ENCODE measurements at places on chromosomes 4 and X.

DNA sequence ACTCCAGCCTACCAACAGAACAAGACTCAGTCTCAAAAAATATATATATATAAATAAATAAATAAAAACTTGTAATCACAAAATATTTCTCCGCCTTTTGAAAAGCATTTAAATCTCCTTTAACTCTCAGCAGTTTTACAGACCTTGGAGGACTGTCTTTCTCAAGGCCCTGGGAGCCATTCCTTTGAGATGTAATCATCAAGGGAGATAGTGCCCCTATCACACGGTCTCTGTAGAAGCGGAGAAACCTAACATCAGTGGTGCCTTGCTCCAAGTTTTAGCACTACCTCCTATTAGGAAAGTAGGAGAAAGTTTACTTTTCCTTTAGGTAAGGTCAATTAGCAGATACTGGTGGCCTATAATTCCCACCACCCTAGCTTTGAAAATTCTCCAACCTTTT, 58.5 kb downstream of the ANTXR2 start:
- no peak for DNase-seq

DNA sequence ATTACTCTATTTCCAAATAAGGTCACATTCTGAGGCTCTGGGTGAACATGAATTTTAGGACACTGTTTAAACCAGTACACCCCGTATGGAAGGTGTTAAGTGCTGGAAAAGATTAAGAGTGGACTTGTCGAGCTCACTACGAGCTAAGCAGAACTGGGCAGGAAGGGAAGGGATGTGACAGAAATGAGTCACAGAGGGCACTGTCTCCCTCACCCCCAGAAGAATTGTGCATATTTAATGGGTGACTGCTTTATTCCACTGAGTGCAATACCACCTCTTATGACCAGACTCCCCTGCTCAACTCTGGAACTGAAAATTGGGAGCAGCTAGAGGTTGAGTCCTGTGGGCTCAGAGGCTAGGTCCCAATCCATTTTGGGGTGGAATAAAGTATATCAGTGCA, 187.4 kb upstream of the RPS6KA3 start:
- DNase-seq: no peak

DNA sequence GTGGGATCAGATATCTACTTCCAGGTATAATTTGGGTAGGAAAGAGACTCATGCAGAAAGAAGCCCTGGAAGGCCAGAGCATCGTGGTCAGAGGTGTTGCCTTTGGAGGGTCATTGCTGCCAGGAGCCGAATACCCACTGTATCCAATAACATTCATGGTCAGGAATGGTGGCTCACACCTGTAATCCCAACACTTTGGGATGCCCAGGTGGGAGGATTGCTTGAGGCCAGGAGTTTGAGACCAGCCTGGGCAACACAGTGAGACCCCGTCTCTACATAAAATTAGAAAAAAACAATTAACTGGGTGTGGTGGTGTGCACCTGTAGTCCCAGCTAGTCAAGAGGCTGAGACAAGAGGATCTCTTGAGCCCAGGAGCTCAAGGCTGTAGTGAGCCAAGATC, 10.9 kb upstream of the F11 start:
- DNase-seq: no peak

DNA sequence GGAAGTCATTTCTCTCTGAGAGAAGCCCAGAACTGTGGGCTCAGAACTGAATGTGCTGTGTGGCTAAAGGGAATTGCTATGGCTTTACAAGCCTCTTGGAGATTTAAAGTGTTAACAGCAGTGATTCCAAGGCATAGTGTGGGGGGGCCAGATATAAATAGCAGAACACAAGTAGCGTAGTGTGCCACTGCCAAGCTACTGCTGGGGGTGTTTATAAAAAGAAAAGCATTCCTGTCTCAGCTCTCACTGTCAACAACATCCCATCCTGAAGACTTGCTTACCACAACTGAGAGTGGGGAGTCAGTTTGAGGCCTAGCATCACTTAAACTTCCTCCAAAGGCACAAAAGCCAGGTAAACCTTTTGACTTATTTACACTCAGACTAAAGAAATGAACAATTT, at the start of gene ART3:
Gene ART3, plus strand, starts transcription at position 242 of the 400 bp plus-strand sequence. CDS start 1,181 bp downstream, outside the sequence.
- DNase-seq: no peak

- DNase-seq: no peak
Measured at GRCh38 chrX:38103857-38104812, 97.8 kb downstream of the SYTL5 start.

DNA sequence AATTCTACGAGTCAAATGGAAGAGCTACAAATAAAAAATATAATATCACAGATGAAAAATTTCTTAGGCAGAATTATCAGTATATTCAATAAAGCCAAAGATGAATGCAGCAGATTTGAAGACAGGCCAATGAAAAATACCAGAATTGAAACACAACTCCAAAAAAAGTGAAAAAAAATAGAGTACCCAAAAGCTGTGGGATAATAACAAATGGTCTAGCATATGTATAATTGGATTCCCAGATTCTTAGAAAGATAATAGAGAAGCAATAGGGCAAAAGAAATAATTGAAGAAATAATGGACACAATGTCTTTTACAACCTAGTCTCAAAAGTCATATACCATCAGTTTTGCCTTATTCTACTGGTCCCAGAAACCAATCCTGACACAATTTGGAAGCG, 4.4 kb downstream of the ANAPC10 start:
- DNase-seq: no peak

- DNase-seq: no peak
Measured at GRCh38 chr4:145177906-145178538, 2.4 kb downstream of the OTUD4 start.

GRCh38 chr4:152534541-152535359, 1.1 kb downstream of the FBXW7 start:
- DNase-seq: no peak

- no peak for DNase-seq
Measured at GRCh38 chrX:105314458-105314857, 94.0 kb upstream of the TEX13A start.

GRCh38 chr4:73707918-73708577, 32.3 kb upstream of the CXCL8 start:
- peak; percentile 58 for DNase-seq

DNA sequence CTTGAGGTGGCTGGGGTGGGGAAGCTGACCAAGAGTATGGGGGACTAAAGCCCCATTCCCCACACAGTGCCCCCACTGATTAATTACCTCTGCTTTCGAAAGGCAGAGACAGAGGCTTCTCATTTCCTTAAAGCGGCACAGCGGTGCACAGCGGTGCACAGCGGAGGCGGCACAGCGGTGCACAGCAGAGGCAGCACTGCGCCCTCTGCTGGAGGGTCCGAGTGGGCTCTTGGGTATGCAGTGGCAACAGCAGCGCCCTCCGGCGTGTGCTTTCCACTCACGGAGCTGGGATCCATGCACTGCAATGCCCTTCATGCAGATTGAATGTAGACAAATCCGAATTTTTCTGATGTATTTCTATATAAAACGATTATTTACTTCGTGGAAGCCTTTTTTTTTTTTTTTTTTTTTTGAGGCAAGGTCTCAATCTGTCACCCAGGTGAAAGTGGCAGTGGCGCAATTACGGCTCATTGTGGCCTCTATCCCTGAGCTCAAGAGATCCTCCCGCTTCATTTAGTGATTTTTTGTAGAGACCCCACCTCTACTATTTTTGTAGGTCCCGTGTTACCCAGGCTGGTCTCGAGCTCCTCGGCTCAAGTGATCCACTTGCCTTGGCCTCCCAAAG, 19.7 kb upstream of the PRPS2 start:
- peak; percentile 11 for DNase-seq

DNA sequence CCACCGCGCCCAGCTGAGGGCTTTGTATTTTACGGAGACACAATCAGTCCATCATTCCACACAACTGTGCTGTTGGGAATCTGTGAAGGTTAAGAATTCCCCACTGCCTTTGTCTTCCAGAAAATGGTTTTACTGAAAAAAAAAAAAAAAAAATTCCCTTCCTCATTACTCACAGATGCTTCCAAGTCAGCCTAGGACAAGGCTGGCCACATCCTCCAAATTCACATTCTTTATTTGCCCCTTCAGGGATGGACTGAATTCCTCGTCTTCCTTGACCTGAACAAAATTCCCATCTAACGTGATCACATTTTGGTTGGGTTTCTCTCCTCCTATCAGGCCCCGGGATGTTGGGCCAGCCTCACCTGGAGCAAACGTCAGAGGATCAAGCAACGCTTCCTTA, 130.3 kb downstream of the DHRSX start:
- DNase-seq: no peak

DNA sequence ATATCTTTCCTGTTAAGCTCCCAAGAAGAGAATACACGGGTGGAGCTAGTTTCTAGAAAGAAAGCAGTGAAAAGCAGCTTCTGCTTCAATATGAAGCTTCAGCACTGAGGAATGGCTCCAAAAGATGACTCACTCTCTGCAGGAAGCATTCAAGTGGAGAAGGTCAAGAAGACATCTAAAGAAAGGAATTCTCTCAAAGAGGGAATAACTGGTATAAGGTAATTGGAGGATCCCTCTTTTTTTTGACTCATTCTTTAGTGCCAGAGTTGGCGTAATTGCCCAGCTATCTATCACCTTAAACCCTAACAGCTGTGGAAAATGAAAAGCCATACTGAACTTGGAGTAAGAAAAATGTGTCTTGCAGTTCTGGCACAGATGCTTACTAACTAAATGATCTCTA, 3.5 kb downstream of the EDA2R start:
- peak; percentile 83 for DNase-seq

DNA sequence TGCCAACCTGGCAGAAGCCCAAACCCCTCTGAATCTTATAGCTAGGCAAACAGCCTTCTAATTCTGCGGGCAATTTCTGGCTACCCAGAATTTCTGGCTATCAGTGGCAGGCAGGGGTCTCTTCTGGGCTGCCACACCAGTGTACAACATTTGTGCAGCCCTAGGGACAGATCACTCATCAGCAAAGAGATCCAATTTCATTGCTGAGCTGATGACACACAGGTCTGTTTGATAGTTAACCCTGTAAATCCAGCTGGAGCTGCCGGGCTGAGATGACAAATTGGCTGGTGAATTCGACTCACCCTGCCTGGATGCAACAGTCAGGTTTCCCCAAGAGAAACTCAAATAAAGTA, 2.4 kb downstream of the MID1 start:
- no peak for DNase-seq

- DNase-seq: no peak
Measured at GRCh38 chrX:1242891-1243402, 25.7 kb upstream of the CSF2RA start.

DNA sequence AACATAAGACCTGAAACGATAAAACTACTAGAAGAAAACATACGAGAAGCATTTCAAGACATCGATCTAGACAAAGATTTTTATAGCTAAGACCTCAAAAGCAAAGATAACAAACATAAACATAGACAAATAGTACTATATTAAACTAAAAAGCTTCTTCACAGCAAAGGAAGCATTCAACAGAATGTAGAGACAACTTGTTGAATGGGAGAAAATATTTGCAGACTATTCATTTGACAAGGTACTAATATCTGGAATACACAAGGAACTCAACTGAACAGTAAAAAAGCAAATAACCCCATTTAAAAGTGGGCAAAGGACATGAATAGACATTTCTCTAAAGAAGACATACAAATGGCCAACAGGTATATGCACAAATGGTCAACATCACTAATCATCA, 49.8 kb downstream of the MANBA start:
- DNase-seq: no peak

- no peak for DNase-seq
Measured at GRCh38 chrX:2360731-2361130, 140.0 kb downstream of the DHRSX start.

- peak; percentile 51 for DNase-seq
Measured at GRCh38 chr4:128525992-128526630, 238.5 kb upstream of the PGRMC2 start.

DNA sequence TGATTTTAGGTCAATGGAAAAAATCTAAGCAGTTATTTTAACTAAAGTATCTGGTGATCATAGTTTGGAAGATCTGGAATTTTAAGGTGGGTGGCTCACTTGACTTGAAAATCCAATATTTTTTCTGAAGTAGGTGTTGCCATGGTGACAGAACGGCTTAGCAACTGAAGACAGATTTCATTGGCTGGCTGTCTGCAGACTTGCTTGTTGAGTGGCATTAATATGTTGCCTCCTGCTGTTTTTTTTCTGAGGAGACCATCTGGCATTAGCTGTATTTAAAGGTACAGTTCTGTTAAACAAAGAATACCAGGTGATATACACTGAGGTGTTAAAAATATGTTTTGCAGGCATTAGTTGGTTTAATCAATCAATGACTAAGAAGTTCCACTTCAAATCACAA, 19.8 kb downstream of the CPE start:
- peak; percentile 17 for DNase-seq

DNA sequence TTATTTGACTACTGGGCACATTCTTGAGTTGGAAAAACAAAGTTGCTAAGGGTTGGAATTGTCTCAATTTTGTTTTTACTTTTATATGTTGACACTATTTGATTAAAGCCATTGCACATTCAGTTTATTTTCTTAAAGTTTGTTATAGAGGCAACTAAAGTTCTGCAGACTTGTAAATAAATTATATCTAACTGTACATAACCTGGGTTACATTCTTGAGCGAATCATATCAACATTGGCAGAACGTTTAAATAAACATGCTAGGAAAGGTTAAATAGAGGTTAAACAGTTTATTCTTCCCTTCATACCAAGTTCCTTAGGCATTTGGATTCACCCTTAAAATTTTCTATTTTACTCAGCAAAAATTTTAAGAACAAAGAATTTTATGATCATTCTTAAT, 74.5 kb downstream of the UCHL1 start:
- DNase-seq: no peak

DNA sequence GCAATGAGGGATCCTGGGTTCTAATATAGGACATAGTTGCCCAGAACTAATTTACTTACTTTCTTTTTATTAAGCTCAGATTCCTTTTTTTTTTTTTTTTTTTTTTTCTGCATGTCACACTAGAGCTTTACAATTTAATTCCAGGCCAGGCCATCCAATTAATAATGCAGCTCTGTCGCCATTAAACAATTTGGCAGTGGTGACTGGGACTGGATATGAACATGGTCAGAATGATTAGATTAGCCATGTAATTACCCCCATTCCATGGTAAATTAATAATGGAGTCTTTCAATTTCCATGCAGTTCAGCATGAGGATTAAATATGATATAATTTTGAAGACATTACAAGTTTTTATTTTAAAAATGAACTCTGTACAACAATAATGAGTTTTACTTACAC, 226.9 kb upstream of the ANXA3 start:
- no peak for DNase-seq

GRCh38 chr4:123986268-123986798, 589.7 kb downstream of the SPRY1 start:
- peak; percentile 89 for DNase-seq

GRCh38 chr4:82124365-82124764, 249.4 kb downstream of the HNRNPD start:
- no peak for DNase-seq

DNA sequence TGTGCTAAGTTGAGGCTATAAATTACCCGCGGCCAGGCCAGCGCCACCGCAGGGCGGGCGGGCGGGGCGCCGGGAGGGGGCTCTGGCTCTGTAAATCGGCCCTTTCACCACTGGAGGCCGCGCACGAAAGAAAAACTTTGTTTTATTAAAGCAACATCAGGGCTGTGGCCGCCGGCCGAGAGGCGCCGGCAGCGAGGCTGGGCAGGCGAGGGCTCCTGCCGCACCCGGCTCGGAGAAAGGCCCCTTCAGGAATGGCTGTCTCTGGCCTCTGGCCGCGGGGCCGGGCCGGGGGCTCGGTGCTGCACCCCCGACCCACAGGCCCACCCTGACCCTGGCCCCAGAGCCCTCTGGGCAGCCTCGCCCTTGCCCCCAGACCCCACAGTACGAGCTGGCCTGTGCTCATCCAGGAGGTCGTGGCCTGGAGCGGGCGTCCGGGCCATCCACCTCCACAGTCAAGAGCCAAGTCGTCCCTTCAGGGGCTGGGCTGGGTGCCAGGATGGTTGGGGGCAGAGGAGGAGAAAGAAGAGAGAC, 29.5 kb upstream of the FGFR3 start:
- peak; percentile 23 for DNase-seq

Data from fibroblast of gingiva (primary cell).